ENCODE measurements at places on chromosomes 3 and 15.

DNA sequence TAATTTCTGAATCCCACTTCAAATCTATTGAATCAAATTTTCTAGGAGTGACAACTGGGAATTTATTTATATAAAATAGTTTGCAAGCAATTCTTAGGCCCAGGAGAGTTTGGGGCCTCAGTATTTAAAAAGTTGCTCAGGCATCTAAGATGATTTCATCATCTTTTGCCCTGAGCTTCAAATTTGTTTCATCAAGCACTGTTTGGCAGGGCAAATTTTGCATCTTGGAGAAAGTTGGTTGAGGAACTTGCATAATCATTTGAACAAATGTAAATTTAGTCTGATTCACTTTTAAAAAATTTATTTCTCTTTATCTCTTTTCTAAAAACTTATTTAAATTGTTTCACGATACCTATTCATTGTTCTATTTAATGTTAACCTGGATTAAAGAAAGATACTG lies 702.8 kb downstream of the SI start:
- DNase-seq, result no peak

- no peak for DNase-seq
Measured at GRCh38 chr3:966341-966740, 126.5 kb upstream of the CNTN6 start.

GRCh38 chr15:71747128-71748083 lies 62.9 kb upstream of the NR2E3 start:
- DNase-seq, result peak; percentile 64

DNA sequence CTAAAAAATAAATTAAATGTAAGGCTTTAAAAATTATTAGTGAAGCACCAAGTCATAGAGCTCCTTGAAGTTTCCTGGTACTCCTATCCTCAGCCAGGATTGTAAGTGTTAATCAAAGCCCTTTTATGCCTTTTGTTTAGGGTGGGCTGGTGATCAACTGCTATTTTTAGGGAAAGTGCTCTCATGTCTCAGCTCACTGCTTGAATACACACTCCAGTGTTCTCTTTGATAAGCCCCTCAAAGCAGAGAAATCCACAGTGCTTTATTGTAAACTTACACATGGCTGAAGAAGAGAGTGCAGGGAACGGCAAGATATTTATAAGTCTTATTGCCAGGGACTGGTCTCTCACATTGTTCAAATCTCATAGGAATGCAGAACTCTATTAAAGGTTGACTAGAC lies 156.4 kb upstream of the AZI2 start:
- no peak for DNase-seq

- peak; percentile 77 for DNase-seq
Measured at GRCh38 chr3:185677146-185677829, 91.2 kb downstream of the SENP2 start.

DNA sequence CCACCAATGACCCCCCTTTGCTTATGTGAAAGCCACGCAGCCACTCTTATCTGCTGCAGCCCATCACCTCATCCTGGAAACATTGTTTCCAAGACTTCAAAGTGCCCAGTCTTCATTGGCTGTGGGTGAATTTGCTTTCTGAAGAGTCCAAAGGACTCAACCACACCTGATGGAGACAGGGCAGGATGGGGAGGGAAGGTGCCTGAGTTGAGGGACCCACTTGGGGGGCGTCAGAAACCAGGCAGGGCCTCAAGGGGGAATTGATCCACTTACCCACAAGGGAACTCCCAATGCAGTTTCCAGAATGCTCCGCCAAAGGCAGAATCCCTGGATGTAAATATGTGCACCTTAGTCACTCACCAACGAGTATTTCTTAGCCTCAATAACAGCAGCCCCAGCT lies 147.9 kb upstream of the ATP2B2 start:
- DNase-seq, result no peak

DNA sequence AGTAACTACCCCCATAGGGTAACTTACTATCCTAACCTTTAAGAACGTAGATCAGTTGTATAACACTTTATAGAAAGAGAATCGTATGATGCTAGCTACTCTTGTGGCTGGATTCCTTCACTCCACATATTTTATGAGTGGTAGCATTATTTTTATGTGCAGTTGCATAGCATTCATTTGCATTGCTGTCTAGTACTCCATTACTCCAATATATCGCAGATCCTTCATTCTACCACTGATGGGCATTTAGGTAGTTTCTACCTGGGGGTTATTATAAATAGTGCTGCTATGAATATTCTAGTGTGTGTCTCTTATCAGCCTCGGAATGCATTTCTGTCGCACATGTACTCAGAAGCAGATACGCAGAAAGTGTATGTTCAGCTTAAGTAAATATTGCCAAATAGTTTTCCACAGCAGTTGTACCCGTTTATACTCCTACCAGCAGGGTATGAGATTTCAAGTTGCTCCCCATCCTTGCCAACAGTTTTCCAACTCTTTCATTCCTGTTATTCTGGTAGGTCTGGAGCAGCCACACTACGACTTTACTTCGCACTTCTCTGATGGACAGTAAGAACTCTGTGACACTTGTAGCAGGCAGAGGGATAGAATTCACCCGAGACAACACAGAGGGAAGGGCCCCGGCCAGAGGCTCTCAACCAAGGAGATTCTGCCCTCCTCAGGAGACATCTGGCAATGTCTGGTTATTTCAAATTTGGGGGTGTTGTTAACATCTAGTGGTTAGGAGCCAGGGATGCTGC lies 9.8 kb upstream of the VGLL4 start:
- DNase-seq, result no peak

DNA sequence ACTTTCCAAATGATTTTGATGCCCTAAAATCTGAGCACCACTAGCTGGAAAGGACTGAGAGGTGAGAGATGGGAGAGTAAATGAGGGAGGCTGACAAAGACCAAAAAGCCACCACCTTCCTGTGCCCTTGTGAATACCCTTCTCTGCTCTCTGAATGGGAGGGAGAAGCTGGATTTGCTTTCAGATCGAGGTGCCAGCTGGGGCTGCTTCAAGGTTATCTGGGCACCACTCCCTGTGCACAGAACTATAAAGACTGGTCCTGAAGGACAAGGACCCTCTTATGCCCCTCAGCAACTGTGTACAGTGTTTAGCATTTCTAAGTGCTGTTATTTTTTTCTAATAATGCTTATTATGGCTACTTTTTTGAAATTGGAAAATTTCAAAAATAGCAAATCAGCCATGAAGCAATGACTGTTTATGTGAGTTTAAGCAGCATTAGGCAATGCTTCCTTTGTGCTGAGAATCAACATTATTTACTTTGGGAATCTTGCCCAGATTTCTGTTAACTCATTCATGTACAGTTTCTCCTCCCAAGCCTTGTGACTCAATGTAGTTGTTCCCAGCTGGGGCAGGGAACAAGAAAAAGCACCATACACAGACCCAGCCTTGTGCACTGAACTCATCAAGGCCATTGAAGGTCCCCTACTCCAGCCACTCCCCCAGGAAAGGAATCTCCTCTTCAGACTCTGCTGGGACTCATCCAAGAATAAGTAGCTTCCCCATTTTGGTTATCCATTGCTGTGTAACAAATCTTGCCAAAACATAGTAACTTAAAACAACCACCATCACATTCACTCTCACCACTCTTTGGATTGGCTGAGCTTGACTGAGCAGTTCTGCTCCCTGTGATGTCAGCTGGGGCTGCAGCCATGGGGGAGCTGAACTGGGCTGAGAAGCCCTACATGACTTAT lies 37.3 kb upstream of the CDV3 start:
- DNase-seq, result peak; percentile 79

- no peak for DNase-seq
Measured at GRCh38 chr3:109059264-109059663, 58.7 kb downstream of the MORC1 start.

Data from AG20443 (cell line).